Adrenal gland (tissue), 19 donors: ENCODE measurements at places on chromosomes 1 and 21. TPM values are rescaled to one million over a fixed set of nuclear protein-coding genes. Genes with fewer than 3 reads are reported as not detected.
A peak's percentile ranks its signal among the peaks of the same experiment; 100 is the strongest.

HSD3B2 gene
- 1,375 TPM for total RNA-seq

HES3 gene
- not detected for total RNA-seq

DNA sequence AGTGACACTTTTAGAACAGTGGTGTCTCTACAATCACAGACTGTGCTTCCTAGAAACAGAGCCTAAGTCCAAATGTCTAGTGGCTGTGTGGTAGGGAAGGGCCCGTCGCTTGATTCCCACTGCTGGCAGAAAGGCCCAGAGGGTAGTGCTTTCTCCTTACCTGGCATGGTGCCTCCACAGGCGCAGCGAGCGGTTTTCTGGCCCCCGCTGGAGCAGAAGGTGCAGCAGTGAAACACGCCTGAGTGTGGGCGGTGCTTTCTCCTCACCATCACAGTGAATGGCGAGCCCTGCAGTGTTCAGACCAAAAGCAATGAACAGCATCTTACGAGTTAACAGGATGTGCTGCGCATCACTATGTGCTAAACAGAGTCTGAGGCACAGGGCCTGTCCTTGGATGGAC is 8.3 kb downstream of the TRIM45 start:
- no peak overlapping the region for H3K4me3 ChIP-seq
- no peak overlapping the region for H3K27ac ChIP-seq
- no peaks in the 10 kb centered on the region for H3K4me1 ChIP-seq

DNA sequence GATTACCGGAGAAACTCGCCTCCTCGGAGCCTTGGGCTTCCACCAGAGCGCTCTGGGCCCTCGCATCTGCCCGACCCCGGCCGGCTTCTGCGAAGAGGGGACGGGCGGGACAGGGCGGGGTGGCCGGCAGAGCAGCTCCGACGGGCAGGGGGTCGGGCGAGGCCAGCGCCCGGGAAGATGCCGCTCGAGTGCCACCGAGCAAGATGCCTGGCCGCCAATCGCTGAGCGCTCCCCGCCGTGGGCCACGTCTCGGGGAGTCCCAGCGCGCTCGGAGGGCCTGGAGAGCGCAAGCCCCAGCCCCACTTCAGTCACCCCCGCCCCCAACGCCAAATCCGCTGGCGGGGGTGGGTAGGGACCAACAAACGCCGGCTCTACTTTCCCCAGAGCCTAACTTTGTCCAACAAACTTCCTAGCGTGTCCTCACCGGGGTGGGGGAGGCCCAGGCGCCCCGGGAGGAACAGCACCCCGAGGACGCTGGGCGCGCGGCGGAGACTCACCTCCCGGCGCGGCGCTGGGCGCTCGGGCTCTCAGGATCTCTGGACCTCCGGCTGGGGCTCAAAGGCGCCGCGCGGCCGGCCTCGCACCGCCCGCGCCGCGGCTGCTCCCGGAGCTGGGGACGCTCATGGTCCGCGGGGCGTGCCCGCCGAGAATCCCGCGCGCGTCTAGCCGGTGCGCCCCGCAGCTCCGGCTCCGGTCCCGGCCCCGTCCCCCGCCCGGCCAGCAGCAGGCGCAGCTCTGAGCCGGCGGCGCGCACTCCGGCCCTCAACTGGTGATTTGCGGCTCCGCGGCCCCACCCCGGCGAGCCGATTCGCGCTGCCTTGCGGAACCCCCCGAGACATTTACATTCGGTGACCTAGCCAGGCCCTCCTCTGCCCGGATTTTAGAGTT is at the start of gene BCAR3:
BCAR3 (minus strand) TSS at position 737 of the 888 bp plus-strand sequence. CDS start 6,907 bp downstream, outside the sequence.
- H3K4me1 ChIP-seq, result peaks cover 26% of the 10 kb centered on the region
- no peaks in the 10 kb centered on the region for H3K27me3 ChIP-seq
- H3K4me3 ChIP-seq, result peak within 1 kb of the TSS; percentile 89
- H3K27ac ChIP-seq, result peak within 1 kb of the TSS; percentile 77

DNA sequence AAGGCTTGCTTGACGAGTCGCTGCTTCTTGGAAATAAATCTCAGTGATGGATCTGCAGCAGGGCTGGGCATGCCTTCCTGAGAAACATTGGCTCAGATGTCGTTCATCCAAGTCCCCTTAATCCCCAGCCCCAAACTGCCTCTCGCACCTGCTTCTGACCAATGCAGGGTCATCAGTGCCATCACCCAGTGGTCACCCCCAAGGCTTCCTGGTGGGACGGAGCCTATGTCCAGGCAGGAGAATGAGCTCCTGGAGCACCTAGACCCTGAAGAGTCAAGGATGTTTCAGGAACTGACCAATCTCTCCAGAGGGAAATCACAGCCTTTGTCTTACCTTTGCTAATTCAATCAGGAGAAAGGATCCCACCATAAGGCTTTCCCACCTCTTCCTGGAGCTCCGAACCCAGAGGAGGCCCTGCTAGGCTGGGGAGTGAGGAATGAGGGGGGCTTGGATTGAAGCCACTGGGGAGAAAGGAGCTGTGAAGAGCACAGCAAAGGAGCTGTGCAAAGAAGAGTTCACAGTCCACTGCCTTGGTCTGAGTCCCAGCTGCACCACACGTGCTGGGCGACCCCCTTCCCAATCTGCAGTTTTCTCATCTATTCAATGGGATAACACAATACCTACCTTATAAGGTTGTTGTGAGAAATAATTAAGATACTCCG is 416.1 kb downstream of the NPHP4 start:
- no peak overlapping the region for H3K4me3 ChIP-seq
- peak; percentile 15 for DNase-seq
- no peaks in the 10 kb centered on the region for H3K27me3 ChIP-seq
- H3K27ac ChIP-seq, result no peak overlapping the region
- H3K36me3 ChIP-seq, result no peaks in the 10 kb centered on the region
